ENCODE measurements at places on chromosomes 4 and X. TPM values are rescaled to one million over a fixed set of nuclear protein-coding genes. Genes with fewer than 3 reads are reported as not detected.

- DNase-seq: peak; percentile 1
Measured at GRCh38 chrX:134460862-134461220, 876 bp downstream of the HPRT1 start.

The FRMD7 gene
- total RNA-seq: not detected

The SLC25A43 gene
- total RNA-seq: 18.7 TPM

The ADH7 gene
- not detected for total RNA-seq

All from left lung (tissue), 14 donors.